ENCODE measurements at places on chromosomes 12 and 14.

GRCh38 chr14:73627151-73627558 lies 14.8 kb downstream of the ACOT6 start:
- DNase-seq: no peak

DNA sequence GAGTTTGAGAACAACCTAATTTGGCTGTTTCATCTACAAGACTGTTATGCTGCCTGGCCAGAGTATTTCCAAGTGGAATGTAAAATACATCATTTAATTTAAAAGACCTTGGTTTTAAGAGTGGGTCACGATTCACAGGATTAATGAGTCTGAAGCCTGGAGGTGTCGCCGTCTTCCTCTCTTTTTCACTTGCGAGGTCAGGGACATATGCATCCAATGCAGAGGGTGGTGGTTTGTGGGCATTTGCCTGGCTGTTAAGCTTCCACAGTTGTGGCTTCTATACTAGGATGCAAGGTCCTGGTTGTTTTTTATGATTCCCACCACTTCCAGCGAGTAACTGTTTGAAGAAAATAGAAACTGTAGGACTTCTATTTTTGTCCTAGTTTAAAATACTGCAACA lies 22.8 kb upstream of the RASSF3 start:
- DNase-seq: no peak

GRCh38 chr12:51295651-51296050 lies 25.4 kb upstream of the SMAGP start:
- no peak for DNase-seq

DNA sequence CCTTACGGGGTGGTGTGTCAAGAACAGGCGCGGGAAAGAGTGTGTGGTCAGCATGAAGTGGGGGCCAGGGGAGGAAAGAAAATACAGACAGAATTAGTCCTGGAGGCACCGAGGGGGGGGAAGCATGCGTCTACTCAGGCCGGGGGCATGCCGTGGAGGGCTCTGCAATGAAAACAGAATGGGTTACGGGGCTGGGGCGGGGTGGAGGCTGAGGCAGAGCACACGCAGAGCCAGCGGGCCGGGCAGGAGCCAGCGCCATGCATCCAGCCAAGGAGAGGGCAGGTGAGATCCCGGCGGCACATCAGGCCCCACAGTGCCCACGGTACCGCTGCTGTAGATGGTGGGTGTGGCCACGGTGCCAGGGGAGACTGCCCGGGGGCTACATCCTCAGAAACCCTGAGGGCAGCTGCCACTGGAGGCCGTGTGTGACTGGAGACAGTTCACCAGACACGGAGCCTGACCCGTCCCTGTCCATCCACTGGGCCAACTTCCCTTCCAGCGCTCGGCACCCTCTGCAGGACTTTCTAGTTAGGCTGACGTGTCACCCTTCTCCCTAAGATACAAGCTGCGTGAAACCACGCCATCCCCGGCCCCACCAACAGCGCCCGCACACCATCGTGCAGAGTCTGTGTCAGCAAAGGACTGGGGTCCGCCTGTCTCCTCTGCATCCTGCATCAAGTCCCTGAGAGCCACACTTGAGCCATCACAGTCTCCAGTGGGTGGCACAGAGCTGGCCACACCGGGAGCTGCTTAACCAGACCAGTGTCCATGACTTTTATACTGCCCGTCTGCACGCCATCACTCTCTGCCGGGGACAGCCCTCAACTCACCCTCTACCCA lies 87.4 kb downstream of the PIWIL1 start:
- no peak for DNase-seq

DNA sequence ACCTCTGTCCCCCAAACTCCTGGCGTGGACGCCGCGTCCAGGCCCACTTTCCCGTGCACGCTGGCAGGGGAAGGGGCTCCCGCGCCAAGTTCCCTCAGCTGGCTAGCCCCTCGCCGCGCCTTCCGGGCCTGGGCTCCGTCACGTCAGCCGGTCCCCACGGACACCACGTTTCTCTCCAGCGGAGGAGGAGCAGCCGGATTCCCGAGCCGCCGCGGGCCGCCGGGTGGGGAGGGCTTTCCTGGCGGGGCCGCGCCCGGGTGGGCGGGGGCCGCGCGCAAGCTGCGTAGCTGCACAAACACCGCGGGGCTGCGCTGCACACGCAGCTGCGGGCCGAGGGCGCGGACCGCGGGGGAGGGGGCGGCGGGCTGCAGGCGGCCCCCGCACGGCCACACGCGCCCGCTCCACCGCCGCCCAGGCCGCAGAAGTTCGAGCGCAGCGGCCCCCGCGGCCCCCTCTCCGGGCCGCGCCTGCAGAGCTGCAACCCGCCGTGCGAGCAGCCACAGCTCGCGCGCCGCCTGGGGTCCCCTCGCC lies 45.1 kb upstream of the PNMA1 start:
- DNase-seq: peak; percentile 57

DNA sequence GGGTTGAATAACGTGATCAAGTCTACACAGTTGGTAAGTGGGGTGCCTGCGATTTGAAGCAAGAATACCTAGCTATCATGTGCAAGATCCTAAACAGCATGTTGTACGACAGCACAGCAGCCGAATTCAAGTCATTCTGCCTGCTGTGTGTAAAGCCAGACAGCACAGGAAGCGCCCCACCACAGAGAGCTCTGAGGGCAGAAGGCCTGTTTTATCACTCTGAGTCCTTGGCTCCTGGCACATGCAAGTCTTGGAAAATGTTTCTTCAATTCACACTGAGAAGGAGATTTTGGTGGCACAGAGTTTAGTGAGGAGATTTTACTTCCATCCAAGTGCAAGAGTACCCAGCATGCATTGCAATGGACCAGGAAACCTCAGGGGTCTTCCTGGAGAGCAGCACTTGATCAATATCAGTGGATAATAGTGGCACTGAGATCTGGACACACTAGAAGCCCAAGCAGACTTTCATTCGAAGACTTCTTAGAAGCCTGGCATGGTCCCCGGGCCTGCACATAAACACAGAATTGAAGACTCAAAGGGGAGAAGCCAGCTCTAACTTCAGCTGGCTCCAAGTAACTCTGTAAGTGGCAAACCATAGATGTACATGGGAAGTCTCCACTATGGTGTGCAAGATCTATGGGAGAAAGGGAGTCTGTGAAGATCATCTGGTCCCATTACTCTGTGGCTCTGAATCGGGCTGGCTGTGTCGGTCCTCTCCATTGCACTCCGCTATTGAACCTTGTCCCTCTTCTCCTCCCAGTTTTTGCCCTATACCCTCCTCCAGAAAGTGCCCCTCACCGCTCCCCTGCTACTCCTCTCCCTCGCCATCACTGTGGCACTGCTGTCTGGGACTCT lies 1.5 kb upstream of the KRT1 start:
- DNase-seq: peak; percentile 53

DNA sequence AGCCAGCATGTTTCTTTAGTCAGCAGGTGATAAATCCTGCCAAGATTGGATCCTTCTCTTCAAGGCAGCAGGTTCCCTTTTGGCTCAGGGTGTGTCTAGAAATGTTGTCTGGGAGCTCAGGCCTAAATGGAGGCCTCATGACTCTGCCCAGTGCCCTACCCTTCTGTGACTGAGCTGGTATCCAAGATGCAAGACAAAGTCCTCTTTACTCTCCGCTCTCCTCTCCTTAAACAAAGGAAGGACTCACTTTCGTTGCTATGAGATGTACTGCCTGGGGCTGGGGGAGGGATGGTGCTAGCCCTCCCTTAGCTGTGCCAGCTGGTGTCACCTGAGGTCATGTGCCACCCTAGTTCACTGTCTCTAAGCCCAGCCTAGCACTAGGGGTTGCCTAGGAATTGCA lies 13.8 kb upstream of the TMPRSS12 start:
- no peak for DNase-seq

Measured in CD4-positive, alpha-beta T cell treated with Interleukin-6 at 100 ng/mL for 8 hours (primary cell).